Activated CD4-positive, CD25-positive, alpha-beta regulatory T cell (primary cell): ENCODE measurements at places on chromosomes 12 and 14.

DNA sequence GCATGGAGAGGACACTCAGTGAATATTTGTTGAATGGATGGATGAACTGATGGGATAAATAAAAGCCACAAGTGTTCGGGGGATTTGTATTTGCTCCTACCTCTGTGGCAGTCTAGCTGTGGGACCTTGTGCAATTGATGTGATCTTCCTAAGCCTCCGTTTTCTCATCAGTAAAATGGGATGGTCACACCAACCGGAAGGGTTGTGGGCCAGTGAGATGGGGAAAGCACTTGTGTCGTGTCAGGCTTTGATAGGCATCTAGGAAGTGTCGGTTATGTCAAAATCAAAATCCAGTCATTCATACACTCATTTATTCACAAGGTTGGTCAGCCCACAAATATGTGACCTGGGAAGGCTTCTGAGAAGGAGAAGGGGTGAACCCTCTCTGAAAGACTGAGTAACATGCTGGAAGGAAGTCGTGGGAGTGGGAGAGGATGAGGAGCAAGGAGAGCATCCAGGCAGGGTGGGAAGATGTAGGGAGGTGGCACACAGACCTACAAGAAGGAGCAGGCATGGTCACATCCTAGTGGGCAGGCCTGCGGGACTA, 7.8 kb upstream of the SERPINA9 start:
- DNase-seq, result no peak

GRCh38 chr12:122887819-122888212, 8.1 kb downstream of the VPS37B start:
- DNase-seq, result no peak

GRCh38 chr14:105776924-105777323, 250.5 kb downstream of the TMEM121 start:
- DNase-seq, result no peak

GRCh38 chr12:39372204-39372925, 70.6 kb downstream of the KIF21A start:
- DNase-seq, result no peak

- no peak for DNase-seq
These were observed 71.1 kb upstream of the NUDT4 start for GRCh38 chr12:93306636-93307035.

GRCh38 chr14:75162631-75163030, 13.8 kb downstream of the TMED10 start:
- no peak for DNase-seq

- no peak for DNase-seq
These were observed 918.7 kb downstream of the AACS start for GRCh38 chr12:125983784-125984500.

- DNase-seq, result no peak
These were observed 37.9 kb upstream of the ALDH2 start for GRCh38 chr12:111728795-111729194.

DNA sequence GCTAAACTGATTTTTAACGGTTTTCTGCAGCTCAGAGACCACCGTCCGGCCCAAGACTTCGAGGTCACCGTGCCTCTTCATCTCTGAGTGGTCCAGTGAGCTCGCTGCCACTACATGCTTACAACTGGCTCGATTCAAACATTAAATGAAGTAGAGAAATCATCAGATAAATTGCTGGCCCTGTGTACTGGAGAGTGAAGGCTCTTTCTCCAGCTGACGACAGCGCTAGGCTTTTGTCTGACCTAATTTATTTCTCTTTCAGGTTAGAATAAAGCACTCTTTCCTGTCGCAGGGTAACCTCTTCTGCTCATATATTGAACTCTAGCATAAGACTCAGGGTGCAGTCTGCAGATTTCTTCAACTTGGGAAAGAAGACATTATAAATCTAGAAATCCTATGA, 6.4 kb downstream of the BCL11B start:
- no peak for DNase-seq

GRCh38 chr14:79284621-79285020, 926.7 kb downstream of the DIO2 start:
- no peak for DNase-seq

DNA sequence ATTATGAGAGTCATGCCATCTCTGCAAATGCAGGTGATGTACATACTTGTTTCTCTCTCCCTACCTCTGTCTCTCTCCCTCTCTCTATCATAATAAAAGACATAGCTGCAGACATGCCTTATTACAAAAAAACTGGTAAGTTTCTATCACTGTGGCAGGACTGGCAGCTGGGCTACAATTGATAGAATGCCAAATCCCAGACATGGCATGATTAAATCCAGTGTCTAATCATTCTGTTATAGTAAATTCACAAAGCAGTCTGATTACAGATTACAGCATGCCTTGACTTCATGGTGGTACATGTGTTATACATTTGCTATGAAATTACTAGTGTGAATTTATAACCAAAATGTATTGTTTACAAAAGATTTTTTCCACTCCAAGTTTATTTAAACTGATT, 854.7 kb downstream of the TMTC2 start:
- no peak for DNase-seq

GRCh38 chr12:23669691-23670090, 279.8 kb downstream of the SOX5 start:
- DNase-seq, result no peak

GRCh38 chr12:53381731-53382630, 2.0 kb downstream of the SP1 start:
- DNase-seq, result no peak

- no peak for DNase-seq
These were observed 349.1 kb downstream of the DPF3 start for GRCh38 chr14:72544615-72545387.

DNA sequence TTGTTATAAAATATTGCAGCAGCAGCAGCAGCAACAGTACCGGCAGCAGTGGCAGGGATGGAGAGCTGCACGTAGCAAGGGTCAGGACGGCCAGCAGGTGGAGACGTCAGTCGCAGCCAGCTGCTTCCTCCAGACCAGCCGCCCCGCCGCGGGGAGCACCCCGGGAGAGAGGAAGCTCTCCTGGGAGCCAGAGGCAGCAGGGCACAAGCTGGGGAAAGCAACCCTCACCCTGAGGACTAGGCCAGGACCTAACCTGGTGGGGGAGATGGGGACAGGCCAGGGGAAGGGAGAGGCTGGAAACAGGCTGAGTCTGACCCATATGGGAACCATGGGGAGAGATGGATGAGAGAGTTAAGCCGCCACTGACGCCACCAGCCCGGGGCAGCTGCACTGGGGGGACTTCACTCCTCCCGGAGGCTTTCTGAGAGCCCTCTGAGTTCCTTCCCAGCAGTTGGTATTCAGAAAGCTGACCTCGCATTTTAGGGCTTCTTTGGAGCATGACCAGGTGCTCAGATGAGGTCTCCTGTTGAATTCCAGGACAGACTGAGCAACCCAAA, 56.3 kb downstream of the SPTB start:
- DNase-seq, result peak; percentile 36

DNA sequence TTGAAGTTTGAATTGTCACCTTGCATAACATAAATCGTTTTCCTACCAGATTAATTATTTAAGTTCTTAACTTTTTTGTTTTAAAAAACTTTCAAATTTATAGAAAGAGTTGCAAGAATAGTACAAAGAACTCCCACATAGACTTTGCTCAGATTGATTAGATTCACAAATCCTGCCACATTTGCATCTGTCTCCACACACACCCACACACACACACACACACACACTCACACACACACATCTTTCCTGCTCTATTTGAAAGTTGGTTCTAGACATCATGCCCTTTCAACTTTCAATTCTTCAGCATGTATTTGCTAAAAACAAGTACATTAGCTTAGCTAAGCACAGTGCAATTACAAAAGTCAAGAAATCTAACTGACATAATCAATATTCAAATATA, 184.0 kb downstream of the ITPR2 start:
- DNase-seq, result no peak

DNA sequence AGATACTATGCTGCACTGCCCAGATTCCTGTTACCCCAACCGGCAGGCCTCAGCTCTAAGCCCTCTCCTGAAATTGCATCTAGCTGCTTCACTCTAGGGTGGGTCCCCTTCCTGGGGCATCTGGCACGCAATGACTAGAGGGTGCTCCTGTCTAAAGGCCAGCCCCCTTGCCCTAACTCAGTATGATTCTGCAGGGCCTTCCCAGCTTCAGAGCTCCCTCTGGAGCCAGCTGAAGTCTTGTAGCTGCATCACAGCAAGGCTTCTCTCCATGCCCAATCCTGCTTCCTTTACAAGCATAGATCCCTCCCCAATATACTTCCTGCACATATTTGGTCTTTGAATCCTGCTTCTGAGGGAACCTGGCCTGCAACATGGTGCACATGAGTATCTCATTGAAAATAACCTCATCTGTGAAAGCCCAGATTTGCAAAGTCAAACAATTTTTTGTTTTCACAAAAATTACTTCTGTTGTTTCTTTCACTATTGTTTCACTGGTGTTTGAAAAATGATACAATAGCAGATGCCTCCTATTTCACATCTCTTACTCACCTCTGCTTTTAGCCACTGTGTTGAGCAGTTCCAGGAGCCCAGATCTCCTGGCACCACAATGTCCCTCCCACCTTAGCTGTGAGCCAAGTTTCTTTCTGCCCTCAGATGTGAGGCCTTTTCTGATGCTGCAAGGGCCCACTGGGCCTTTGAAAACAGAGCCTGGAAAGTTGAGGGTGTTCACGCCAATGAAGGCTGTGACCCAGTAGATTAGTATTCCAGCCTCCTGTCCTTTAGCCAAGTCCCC, 169.5 kb upstream of the EGLN3 start:
- no peak for DNase-seq

DNA sequence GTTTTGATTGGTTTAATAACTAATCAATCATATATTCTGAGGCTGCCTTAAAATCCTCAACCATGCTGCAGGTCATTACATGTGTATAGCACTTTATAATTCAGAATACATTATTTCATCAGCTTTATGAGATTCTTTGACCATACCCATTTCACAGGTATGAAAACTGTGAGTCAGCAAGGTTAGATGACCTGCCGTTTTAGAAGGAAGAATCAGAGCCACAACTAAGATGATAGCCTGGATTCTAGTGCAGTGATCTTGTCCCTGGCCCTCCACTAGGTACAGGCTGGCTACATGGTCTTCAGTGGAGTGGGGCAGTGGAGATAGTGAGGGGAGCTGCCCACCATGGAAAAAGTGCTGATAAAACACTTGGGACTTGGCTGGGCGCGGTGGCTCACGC, 154.4 kb upstream of the MAX start:
- DNase-seq, result no peak

- DNase-seq, result no peak
These were observed 20.0 kb upstream of the SLC15A5 start for GRCh38 chr12:16297521-16297920.

- DNase-seq, result no peak
These were observed 538.9 kb upstream of the FLRT2 start for GRCh38 chr14:84991021-84991420.

GRCh38 chr12:88594780-88595179, 14.5 kb upstream of the KITLG start:
- no peak for DNase-seq

GRCh38 chr12:95611676-95612309, 60.5 kb upstream of the USP44 start:
- DNase-seq, result no peak

DNA sequence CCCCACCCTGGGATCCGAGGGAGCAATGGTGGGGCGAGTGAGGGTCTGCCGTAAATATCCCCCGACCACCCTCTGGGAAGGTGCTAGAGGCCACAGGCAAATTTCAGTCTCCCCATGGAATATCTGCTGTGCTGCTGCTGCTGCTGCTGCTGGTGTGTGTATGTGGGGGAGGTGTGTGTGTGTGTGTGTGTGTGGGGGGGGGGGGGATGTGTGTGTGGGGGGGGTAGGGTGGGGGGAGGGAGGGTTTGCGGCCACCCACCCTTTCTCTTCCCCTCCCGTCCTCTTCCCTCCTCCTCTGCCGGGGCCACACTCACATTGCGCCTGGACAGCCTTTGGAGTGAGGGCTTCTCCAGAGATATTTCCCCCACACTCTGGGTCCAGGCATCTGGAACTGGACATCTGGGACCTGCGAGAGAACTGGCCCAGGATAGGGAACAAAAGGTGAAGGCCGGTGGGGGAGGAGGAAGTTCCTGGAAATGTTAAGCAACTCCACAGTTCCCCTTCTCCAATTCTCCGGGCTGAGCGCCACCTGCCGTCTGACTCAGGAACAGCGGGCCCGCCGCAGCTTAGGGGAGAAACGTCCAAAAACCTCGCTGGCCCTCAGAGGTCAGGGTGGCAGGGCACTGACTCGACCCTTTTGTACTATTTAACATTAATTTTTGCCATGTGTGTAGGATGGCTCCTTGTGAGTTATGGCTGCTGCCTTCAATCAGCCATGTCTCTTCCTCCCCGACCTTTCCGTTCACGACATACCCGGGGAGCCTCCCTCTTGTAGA, at the start of gene C1RL:
TSS of gene C1RL (minus strand) at position 419 of the 776 bp plus-strand sequence. CDS start at position 385, 34 bp downstream.
- peak; percentile 87 for DNase-seq

- DNase-seq, result no peak
These were observed 263 bp downstream of the RCOR1 start for GRCh38 chr14:102592763-102593060.

DNA sequence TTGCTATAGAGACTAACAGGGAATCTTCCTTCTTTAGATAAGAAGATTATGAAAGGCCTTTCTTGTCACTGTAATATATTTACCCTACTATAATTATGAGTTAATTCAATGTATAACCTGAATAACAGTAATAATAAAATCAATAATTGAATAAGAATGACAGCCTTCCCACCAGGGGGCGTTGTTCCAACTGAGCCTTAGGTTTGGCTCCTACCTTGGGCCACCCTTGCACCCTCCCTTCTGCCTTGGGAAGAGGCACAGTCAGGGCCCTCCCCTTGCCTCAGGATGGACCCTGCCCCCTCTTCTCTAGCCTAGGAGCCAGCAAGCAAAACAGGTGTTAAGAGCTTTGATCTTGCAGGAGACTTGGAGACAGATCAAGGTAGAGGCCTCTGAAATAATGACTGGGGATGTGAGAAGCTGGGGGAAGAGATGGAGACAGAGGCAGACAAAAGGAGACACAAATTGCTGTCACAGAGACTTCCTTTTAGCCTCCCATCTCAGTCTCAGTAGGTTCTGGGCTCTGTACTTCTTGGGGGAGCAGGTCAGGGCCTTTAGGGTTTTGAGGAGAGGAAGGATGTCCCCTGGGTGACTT, 40.1 kb upstream of the CISTR start:
- DNase-seq, result no peak

DNA sequence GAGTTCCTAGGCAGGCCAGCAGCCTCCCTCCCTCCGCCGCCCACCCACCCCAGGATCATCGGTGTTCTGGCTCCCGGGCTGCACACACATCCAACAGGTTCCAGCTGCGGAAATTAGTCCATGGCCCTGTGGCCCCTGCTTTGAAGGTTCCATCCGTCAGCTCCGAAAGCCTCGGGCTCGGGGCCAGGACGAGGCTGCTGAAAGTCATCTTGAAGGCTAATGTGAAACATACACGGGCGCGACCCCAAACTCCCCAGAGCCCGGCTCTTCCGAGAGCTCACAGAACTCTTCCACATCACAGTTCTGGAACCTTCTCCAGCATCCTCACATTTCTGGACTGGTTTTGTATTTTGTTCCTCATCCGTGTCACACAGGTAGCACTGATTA, 19.8 kb downstream of the KDM2B start:
- no peak for DNase-seq

GRCh38 chr12:101204602-101205304, 5.3 kb downstream of the SLC5A8 start:
- no peak for DNase-seq

- no peak for DNase-seq
These were observed 1141.2 kb upstream of the TMEM132C start for GRCh38 chr12:127125607-127126259.
